GM12891 (cell line): ENCODE measurements at places on chromosomes 3 and 15.

- no peak for DNase-seq
Observed at GRCh38 chr3:143506190-143506589, 342.1 kb downstream of the SLC9A9 start.

DNA sequence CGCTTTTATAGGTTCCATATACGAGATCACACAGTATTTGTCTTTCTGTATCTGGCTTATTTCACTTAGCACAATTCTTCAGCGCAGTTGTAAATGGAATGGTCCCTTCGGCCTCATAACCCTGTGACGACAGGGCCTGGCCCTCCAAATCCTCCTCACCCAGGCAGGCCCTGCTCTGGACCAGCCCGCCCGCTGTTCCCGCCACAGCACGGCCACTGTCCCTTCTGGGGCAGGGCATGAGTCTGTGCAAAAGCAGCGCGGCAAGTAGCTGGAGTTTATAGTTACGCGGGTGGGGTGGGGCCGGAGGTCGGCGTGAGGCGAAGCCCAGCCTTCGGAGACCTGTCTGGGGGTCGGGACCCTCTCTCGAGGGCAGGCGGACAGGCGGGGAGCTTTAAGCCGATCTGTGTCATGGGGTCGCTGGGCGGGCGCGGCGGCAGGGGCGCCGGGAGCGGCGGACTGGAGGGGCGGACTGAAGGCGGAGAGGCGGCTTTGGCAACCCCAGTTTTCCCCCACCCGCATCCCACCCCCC, 543 bp downstream of the ARPIN start:
- DNase-seq = no peak

- DNase-seq = peak; percentile 42
Observed at GRCh38 chr3:13879946-13880810, at the start of gene WNT7A. TSS of gene WNT7A (minus strand) at chr3:13880071. CDS start at chr3:13879816, 255 bp downstream.

DNA sequence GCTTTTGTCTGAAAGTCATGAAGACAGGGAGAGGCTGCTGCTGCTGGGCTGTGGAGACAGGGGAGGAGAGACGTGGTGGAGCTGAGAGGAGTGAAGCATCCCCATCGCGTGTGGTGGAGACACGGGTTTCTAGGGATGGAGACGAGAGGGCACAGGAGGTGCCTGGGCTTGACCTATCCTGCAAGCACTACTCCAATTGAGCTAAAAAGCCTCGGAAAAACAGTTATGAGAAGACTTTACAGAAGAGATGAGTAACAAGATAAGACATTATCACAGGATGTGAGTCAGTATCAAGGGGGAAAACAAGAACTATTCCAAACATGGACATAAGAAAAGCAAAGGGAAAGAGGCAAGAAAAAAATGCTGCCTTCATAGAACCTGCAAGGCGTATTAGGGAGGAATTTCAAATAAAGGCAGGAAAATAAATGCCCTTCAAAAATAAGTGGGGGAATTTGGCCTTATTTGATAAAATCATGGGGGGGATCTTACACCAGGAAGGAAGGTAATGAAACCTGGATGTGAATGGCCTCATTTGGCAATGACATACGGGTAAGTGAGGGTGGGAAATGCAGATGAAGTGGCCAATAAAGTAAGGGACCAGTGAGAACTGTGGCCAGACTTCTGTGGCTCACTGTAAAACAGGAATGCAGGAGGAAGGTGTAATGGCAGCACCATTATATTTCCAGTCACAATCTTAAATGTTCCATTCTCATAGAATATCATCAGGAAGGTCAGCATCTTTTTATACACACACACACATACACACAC, 97.9 kb downstream of the PLD1 start:
- no peak for DNase-seq

GRCh38 chr15:41797201-41797944, 23.1 kb downstream of the MAPKBP1 start:
- DNase-seq = no peak

GRCh38 chr15:62020576-62021160, 39.6 kb downstream of the VPS13C start:
- DNase-seq = no peak
